ENCODE measurements at places on chromosomes 16 and 17.

DNA sequence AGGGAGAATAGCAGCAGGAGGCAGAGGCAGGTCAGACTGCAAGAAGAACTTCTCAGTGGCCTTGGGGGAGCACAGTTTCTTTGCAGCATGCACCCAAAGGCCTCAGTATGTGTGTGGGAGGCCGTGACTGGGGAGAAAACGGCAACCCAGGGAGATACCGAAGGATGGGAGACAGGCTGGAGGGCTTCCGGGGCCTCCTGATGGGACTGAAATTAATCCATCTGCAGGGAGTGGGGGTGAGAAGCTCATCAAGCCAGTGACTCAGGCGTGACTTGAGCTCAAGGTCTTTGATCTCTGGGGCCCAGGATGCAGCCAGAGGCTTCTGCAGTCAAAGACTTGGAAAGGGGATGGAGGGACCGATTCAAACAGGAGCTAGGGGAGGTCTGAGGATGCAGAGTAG is 5.1 kb upstream of the C17orf113 start:
- no peak for DNase-seq

GRCh38 chr16:66511602-66512271 is 38.2 kb downstream of the TK2 start:
- no peak for DNase-seq

GRCh38 chr17:48024149-48025039 is 13.2 kb downstream of the COPZ2 start:
- DNase-seq, result no peak

DNA sequence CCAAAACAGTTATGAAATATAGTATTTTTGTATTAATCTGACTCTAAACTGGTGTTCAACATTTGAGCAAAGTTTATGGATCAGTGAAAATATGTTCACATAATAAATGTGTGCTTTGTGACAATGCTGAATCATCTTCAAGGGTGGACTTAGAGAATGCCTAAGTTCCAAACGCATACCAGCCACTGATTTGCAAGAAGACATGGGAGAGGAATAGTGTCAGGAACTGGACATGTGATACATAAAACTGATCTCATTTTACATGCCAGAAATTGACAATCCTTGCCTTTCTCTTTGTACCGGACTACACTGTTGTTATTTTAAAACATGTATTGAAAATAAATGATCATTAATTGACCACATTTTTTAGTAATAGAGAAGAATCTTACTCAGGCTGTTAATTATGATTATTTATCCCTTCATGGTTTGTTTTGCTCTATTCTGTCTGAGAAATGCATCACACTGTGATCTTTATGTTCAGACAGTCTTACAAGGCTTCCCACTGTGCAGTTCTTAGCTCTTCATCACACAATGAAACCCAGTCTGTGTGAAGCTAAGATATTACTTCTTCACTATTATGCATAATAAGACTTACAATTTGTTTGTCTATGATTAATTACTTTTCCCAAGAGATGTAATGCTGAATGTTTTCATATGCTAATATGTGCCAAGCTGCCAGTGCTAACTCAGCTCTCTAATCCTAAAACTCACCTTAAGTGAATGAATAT is 1180.6 kb upstream of the CDH8 start:
- no peak for DNase-seq

- no peak for DNase-seq
Observed at GRCh38 chr16:66677836-66678235, 18.7 kb downstream of the CMTM4 start.

DNA sequence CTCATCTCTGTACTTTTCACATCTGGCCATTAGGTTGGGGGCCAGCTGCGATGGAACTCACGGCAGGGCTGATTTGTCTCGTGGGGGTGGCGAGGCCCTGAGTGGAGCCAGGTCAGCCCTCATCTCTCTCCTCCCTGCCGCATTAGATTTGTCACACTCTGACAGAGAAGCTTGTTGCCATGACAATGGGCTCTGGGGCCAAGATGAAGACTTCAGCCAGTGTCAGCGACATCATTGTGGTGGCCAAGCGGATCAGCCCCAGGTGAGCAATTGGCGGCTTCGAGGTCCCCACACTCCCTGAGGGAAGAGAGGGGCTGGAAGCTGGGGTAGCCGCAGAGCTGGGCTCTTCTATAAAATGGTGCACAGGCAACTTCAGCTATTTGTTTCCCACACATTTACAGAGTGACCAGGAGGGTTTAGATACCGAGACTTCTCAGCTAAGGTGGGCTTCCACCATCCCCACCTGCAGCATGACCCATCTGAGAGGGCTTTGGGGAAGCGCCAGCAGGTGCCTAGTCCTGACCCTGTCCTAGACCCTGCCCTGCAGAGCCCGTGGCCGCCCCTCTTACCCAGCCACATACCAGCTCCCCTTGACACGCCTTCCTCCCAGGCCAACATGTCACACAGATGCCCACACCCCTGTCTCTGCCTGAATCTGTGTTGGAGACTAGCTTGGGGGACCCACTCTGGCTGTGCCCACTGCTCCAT is 8.4 kb downstream of the TMEM98 start:
- DNase-seq, result no peak

DNA sequence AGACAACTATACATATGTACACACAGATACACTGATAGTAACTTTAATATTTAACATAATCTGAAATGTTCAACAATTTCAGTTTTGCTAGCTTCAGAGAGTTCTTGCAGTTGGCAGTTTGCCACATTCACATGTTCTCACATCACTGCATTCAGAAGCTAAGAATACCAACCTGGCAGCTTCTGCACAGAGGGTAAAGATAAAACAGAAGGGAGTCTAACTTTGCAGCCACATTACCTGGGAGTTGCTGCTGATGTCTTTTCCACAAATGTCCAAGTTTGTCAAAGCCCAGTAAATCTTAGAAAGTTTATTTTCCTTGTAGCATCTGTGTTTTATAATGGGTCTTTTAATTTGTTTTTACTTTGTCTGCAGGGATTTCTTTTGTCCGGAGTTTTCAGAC is 332.0 kb downstream of the BCAS3 start:
- DNase-seq, result no peak

DNA sequence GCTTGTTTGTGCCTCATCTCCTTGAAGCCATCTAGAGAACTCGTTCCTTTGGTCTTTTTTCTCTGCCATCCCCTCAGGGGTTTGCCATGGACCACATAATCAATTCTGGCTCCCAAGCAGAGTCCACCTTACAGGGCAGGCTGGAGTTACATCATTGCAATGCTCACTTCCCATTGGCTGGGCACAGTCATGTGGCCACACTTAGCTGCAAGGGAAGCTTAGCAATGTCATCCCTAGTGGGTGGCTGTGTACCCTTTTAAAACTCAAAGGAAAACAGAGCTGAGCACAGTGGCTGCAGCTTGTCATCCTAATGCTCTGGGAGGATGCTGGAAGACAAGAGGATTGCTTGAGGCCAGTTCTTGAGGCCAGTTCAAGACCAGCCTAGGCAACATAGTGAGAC is 41.9 kb upstream of the POLR3E start:
- no peak for DNase-seq

DNA sequence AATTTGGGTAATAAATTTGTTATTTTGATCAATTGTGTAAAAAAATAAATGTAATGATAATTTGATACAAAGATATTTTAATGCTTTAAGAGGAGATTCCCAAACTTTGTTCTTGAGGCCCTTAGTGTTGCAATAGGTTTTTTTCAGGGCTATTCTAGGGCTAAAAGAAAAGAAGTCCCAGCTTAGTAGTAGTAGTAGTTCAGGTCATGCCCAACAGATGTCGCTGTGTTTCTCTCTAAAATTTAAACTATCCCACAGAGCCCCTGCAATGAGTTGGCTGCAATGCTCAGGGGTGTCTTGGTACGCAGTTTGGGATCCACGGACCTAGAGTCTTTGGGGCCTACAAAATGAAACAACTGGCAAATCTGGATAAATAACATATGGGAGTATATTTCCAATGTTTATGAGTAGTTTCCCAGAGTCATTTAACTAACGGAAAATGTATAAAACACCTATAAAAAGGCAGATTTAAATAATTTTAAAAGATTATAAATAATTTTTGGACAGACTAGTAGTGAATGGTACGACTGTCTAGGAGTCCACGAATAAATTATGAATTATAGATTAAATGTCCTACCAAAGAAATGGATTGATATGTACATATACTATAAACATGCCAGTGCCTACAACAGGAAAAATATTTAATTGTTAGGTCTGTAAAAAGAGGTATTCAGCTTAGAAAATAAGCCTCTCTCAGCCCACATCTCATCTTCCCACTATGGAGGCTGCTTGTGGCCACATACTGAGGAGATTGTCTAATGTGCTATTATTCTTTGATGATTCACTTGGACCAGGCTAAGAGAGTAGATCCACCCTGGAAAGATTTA is 228.5 kb upstream of the PMFBP1 start:
- no peak for DNase-seq

GRCh38 chr16:30121741-30122571 is 1.1 kb downstream of the MAPK3 start:
- no peak for DNase-seq

- DNase-seq, result no peak
Observed at GRCh38 chr17:72434991-72435618, 314.3 kb downstream of the SOX9 start.

DNA sequence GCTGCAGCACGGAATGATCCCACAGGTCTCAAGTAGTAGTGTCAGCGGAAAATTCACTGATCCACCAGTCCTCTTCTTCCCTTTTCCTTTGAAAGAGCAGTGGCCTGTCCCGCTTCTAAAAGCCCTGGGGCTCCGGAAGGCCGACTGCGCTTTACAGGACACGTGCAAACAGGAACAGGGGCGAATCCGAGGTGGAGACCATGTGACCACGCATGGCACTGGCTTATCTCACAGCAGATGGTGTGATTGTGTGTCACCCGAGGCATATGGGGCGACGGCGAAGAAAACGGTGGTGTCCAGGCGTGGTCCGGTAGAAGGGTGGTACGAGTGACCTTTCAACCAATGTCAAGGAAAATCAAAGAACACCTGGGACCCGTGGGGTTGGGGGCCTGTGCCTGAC is 12.0 kb upstream of the KCNJ18 start:
- no peak for DNase-seq

- no peak for DNase-seq
Observed at GRCh38 chr17:62995377-62995885, 29.4 kb downstream of the TANC2 start.

DNA sequence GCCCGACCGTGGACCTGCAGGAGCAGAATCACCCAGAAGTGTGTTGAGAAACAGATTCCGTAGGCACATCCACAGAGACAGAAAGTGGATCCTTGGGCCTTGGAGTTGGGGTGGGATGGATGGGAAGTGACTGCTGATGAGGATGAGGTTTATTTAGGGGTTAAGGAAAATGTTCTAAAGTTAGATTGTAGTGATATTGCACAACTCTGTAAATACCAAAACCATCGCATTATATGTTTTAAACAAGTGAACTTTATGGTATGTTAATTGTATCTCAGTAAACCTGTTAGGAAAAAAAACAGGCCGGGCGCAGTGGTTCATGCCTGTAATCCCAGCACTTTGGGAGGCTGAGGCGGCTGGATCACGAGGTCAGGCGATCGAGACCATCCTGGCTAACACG is 3.6 kb downstream of the ENDOV start:
- no peak for DNase-seq

GRCh38 chr16:56637814-56638750 is at the start of gene MT1A:
Gene MT1A (plus strand): TSS chr16:56638666. CDS start chr16:56638739, 73 bp downstream.
- no peak for DNase-seq

GRCh38 chr17:47649972-47650524 is 329 bp downstream of the KPNB1 start:
- no peak for DNase-seq

GRCh38 chr17:38509772-38510420 is 81.6 kb downstream of the ARHGAP23 start:
- DNase-seq, result no peak

- no peak for DNase-seq
Observed at GRCh38 chr17:8880466-8880865, 13.0 kb upstream of the PIK3R6 start.

GRCh38 chr16:51150888-51151320 is at the start of gene SALL1:
Gene SALL1 (minus strand): TSS chr16:51151270. CDS start chr16:51151241, 29 bp downstream.
- no peak for DNase-seq

DNA sequence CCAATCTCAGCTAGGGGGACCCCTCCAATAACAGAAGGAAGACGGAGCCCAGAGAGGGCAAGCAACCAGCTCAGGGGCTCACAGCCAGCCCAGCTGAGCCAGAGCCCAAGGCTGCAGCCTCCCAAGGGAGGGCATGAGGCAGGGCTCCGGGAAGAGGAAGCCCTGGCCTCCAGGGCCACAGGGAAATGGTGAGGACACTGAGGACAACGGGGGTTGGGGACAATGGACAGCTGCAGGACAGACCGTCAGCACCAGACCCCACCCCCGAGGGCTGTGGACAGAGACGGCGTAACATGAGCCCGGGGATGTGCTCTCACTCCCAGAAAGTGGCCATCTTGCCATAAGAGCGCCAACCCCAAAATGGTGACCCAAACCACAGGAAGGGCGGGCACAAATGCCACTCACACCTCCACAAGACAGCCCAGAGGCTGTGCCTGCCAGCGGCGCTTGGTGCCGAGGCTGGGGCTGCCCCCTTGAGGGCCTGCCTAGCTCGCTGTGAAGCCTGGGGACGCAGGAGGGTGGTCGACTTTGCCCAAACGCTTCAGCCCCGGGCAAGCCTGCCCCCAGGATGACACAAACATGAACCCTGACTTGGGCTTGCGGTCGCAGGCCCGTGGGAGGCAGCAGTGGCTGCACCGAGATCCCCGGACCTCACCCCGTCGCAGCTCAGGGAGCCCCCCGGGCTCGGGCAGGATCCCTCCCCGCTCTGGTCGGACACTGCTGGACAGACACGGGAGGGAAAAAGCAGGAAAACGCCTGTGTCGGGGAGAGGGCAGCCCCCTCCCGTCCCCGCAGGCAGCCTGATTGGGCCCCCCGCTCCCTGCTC is 10.5 kb downstream of the PIMREG start:
- no peak for DNase-seq

DNA sequence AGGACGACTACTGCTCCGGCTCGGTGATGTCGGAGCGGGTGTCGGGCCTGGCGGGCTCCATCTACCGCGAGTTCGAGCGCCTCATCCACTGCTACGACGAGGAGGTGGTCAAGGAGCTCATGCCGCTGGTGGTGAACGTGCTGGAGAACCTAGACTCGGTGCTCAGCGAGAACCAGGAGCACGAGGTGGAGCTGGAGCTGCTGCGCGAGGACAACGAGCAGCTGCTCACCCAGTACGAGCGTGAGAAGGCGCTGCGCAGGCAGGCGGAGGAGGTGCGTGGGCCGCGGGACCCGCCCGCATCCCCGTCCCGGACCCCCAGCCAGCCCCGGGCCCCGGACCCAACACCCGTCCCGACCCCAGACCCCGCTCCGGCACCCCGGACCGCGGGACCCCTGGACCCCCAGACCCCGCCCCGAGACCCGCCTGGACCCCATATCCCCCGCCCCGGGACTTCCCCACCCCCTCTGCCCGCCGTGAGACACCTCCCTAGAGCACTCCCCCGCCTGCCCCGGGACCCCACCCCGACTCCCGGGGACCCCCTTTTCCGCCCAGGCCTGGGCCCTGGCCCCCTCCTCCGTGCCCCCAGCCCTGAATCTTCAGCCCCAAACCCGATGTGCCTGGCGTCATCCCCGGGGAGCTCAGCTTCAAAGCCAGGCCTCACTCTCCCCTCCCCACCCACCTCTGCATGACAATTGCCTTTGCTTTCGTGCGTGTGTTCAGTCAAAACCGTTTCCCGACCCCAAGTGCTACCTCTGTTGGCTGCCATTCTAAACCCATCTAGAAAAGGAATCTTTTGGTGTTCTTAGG is 594 bp downstream of the MAPK8IP3 start:
- DNase-seq, result no peak
